ENCODE measurements at places on chromosomes 5 and 9.

DNA sequence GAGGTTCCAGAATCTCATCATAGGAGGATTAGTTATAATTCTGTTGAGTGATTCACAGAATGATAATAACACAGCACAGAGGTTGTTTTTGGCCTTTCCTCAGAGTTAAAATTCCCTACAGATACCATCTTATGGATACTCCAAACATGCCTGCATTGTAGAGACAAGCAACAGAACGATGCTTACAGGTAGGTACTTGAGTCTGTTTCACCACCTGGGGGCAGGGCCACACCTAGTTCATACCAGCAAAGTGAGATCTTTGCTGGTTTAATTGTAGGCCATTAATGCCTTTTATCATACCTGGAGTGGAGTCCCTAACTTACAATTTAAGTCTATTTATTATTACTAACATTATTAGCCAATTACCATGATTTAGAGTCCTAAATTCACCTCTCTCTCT is 416.5 kb upstream of the TLE4 start:
- no peak for DNase-seq

DNA sequence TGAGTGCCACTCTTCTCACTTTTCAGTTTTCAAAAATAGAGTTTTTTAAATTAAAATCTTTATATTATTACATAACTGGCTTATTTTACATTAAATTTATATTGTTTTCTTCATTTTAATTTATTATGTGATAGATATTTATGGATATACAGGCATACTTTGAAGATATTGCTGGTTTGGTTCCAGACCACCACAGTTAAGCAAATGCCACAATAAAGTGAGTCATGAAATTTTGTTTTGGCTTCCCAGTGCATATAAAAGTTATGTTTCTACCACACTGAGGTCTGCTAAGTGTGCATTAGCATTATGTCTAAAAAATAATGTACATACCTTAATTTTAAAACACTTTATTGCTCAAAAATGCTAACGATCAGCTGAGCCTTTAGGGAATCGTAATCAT is 47.4 kb downstream of the NDUFS4 start:
- no peak for DNase-seq

DNA sequence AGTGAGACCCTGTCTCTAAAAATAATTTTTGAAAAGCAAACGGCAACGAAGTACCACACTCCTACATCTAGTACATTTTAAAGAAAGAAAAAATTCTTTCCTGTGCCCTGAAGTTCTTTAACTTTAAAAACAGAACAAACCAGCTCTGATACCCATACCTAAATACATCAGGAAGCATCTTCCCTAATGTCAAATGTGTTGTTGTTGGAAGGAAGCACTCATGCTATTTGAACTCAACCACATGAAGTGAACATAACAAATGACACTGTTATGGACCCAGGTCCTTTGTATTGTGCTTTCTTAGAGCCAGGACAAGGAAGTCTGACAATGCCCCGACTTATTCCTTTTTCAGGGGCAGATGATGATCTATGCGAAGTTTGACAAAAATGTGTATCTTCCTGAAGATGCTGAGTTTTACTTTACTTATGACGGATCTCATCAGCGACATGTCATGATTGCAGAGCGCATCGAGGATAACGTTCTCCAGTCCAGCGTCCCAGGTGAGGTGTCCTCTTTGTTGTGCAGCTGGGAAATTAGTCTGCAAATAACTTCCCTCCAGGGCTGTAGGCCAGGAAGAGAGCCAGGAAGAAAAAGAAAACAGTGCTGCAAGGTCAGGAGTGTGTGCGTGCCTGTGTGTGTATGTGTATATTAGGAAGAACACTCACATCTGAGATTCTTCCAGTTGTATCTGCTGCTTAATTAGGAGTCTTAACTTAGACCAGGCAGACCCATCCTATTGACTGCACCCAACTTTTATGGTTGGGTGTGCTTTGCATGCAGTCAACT is 123.7 kb downstream of the ARHGEF28 start:
- no peak for DNase-seq

GRCh38 chr5:181160152-181160754 is 12.9 kb downstream of the OR2V2 start:
- DNase-seq: peak; percentile 64

GRCh38 chr5:141465351-141465750 is 10.4 kb upstream of the PCDHGC3 start:
- no peak for DNase-seq

DNA sequence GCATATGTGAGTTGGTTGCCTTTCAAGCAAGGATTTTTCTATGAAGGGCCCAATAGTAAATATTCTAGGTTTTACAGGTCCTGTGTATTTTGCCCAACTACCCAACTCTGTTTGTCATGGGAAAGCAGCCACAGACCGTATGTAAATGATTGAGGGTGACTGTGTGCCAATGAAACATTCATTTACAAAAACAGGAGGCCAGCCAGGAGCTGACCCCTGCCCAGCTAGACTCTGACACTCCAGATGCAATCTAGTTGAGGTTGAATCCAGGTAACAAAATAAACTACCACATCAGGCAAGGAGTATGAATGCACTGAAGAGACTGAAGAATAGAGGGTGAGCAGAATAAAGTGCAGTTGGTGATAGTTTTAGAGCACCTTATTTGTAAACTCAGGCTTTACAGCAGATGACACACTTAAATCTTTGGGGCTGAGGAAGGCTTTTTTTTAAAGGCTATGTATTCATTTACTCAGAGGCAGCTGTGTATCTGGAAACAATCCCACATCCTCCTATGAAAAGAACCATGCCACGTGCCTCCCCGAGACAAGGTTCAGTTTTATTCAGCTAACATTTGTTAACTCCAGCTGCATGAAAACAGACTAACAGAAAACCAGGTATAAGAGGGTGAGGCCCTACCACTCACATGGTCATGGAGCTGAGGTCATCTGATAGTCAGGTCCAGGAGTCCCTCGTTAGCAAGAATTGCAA is 60.7 kb downstream of the SLC1A1 start:
- no peak for DNase-seq

- no peak for DNase-seq
These were observed 179.0 kb downstream of the MAN2A1 start for GRCh38 chr5:109868737-109869136.

GRCh38 chr9:101417389-101417788 is 18.2 kb downstream of the ALDOB start:
- DNase-seq: no peak

GRCh38 chr5:135139381-135140134 is 105.5 kb upstream of the PITX1 start:
- no peak for DNase-seq

DNA sequence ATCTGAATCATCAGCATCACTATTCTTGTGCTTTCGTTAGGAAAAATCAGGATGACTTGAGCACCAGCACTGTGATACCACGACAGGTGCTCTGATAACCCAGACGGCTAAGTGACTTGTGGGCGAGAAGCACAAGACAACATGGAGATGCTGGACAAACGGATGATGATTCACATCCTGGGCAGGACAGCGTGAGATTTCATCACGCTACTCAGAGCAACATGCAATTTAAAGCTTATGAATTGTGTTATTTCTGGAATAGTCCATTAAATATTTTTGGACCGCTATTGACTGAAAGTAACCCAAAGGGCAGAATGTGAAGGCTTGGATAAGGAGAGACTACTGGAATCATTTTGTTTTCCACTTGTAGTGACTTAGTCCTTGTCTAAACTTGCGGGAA is 114.8 kb upstream of the DAPK1 start:
- DNase-seq: no peak

DNA sequence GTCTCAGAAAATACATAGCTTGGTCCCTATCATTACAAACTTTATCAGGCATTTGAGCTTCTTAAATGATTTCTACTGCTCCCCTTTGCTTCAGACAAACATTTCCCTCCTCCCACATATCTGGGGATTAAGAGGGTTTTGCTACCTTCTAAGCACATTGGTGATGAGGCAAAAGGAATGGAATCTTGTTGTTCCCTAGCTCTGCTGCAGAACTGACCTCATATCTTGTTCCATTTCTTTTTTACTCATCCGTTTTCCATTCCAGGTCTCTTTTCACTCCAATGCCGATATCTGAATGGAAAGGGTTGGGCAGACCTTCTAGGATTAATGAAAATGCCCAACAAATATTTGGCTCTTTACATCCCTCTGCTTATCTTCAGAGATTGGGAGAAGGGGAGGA is 444.6 kb downstream of the ZNF608 start:
- DNase-seq: no peak

GRCh38 chr5:83509540-83509939 is 38.0 kb downstream of the VCAN start:
- DNase-seq: no peak

- no peak for DNase-seq
These were observed 63.5 kb upstream of the SLC2A8 start for GRCh38 chr9:127333221-127334064.

- DNase-seq: no peak
These were observed 26.2 kb downstream of the ZNF462 start for GRCh38 chr9:106889061-106889590.

- DNase-seq: peak; percentile 5
These were observed 78.0 kb downstream of the WNK2 start for GRCh38 chr9:93261735-93262523.

GRCh38 chr5:124996023-124996763 is 249.8 kb upstream of the ZNF608 start:
- DNase-seq: no peak

DNA sequence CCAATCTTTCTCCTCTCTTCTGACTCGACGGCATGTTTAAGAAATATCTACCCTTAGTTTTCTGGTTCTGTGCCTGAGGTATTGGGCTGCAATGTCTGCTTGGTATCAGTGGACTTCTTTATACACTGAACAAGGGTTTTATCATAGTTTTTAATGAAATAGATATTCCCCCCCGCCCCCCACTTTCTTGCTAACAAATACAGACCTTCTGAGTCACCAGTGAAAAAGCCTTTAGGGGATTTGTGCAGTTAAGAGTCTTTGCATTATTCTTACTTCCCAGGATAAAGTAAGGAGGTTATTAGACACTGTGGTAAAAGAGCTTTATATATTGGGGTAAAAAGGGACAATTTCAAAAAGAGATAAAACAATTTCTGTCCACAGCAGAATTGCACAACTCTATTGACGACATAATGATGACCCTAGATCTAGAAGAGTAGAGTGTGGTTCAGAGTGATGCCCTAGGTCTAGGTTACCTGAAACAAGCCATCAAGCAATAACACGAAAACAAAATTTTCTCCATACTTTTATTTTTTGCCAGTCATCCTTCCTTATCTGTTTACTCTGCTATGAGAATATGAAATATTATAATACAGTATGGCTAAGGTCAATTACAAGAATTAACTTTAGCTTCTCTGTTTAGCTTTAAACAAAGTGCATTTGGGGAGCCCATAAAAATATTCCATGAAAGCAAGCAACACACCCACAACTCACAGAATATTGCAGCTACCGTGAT is 110.7 kb downstream of the PLK2 start:
- DNase-seq: no peak

DNA sequence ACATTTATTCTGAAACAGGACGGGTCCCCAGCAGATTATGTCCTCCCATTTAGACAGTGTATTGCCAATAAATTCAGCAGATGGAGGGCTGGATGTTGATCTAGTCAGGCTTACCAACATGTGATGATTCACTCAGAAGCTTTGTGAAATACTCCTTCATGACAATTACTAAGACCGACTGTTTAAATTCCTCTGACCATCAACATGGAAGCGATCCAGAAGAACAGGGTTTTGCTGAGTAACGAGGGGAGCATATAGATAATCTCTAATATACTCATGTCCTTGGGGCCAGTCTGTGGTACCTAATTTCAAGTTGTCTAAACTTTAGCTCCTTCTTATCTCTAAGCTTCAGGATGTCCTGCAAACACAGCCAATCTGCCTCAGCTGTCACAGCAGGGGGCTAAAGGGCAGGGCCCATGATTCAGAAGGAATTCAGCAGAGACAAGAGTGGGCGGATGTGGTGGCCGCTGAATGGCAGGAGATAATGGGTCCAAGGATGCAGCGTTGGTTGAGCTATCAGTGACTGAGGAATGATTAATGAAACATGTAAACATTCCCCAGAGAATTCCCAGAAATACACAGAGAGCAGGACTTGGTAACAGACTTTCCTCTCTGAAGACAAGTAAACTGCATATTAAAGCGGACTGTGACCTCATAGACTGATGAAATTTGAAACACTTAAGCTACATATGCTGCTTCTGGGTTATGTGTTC is 109.4 kb downstream of the ANKRD55 start:
- no peak for DNase-seq

- no peak for DNase-seq
These were observed 513.4 kb downstream of the CSNK1G3 start for GRCh38 chr5:124025306-124025845.

GRCh38 chr5:43889233-43889632 is 286.3 kb downstream of the NNT start:
- no peak for DNase-seq

- DNase-seq: no peak
These were observed 254.7 kb upstream of the RGMB start for GRCh38 chr5:98518754-98519153.

- DNase-seq: no peak
These were observed 268.8 kb downstream of the MLLT3 start for GRCh38 chr9:20353524-20353923.

DNA sequence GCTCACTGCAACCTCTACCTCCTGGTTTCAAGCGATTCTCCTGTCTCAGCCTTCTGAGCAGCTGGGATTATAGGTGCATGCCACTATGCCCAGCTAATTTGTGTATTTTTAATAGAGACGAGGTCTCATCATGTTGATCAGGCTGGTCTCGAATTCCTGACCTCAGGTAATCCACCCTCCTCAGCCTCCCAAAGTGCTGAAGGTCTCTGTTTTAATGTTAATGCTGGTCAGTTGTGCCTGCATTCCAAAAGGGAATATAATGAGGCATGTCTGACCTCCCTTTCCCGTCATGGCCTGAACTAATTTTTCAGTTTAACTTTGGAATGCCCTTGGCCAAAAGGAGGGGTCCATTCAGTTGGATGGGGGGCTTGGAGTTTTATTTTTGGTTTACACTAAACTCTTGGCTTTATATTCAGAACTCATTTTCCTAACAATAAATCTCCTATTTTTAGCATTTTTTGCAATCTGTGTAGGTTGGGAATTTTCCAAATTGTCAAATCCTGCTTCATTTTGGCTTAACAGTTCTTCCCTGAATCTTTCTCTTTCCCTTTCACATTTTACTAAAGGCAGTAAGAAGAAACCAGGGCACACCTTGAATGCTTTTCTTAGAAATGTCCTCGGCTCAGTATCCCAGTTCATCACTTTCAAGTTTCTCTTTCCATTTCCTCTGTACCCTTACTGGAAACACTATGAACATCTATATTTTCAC is 1175.5 kb downstream of the MAT2B start:
- DNase-seq: no peak

GRCh38 chr5:31113101-31113500 is 80.4 kb upstream of the CDH6 start:
- no peak for DNase-seq

- no peak for DNase-seq
These were observed 360.2 kb downstream of the HCN1 start for GRCh38 chr5:45335978-45336377.

- no peak for DNase-seq
These were observed 67.8 kb upstream of the IL33 start for GRCh38 chr9:6147846-6148245.

- no peak for DNase-seq
These were observed 233.2 kb downstream of the FBXL17 start for GRCh38 chr5:108148715-108149139.

All from activated CD4-positive, alpha-beta T cell treated with anti-CD3 and anti-CD28 coated beads for 1 hour (primary cell).